Mesothelial cell of epicardium (in vitro differentiated cells): ENCODE measurements at places on chromosomes 4 and X. TPM values are rescaled to one million over a fixed set of nuclear protein-coding genes. Genes with fewer than 3 reads are reported as not detected.

Gene ITM2A
- 4.9 to 7.7 TPM (median 5.3 TPM) in 3 replicates for total RNA-seq

DNA sequence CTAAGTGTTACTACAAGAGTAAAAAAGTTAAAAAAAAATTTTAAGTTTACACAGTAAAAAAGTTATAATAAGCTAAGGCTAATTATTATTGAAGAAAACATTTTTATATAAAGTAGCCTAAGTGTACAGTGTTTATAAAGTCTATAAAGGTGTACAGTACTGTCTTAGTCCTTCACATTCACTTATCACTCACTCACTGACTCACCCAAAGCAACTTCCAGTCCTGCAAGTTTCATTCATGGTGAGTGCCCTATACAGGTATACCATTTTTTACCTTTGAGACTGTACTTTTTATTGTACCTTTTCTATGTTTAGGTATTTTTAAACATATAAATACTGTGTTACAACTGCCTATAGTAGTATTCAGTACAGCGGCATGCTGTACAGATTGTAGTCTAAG lies 74.2 kb downstream of the TMEM165 start:
- H3K4me1 ChIP-seq, result no peaks in the 10 kb centered on the region
- H3K36me3 ChIP-seq, result peaks cover 26% of the 10 kb centered on the region
- no peak overlapping the region for H3K4me3 ChIP-seq
- no peak for DNase-seq

Gene CENPE
- total RNA-seq, result 13.3 to 15.6 TPM (median 14.2 TPM) in 3 replicates

Gene REPS2
- 5.2 to 7.2 TPM (median 6.9 TPM) in 3 replicates for total RNA-seq

DNA sequence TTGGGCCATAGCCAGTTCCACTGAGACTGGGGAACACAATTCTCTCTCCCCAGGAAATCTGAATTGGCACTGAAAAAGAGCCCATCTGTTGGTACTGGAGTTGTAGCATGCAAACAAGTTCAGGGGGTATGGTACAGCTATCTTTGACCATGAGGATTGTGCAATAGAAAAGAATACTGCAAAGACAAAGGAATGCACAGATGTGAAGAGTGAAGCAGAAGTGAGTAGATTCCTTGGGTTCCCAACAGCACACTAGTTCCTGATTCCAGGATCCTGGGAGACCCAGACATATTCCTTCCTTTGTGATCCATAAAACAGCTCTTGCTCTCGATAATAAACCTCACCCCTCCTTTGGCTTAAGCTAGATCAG lies 43.3 kb upstream of the CTAG2 start:
- no peaks in the 10 kb centered on the region for H3K4me1 ChIP-seq
- DNase-seq, result no peak
- no peak overlapping the region for H3K4me3 ChIP-seq
- H3K36me3 ChIP-seq, result no peaks in the 10 kb centered on the region
- H3K27ac ChIP-seq, result no peak overlapping the region
- peaks cover 3% of the 10 kb centered on the region for H3K27me3 ChIP-seq

DNA sequence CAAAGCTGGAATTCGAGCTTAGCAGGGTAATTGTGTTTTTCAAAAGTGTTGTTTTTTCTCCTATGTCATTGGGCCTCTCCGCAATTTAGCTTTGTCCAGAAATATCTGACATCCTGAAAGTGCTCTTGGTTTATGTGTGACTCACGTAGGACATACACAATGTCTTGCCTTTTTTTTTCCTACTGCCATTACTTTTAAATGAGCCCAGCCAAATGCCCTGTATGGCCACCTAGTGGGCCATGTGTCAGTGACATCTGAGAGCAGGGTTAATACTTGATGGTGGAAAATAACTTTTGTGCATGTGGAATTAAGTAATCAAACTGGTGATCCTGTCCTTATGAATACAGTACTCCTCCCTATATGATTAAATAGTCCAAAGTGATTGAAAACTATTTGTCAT lies 1411.1 kb upstream of the TENM3 start:
- peaks cover 1% of the 10 kb centered on the region for H3K36me3 ChIP-seq
- H3K4me3 ChIP-seq, result no peak overlapping the region
- peaks cover 19% of the 10 kb centered on the region for H3K4me1 ChIP-seq
- H3K27ac ChIP-seq, result no peak overlapping the region

Gene ZCCHC4
- total RNA-seq, result 13.2 to 15.9 TPM (median 15.4 TPM) in 3 replicates
